ENCODE measurements at places on chromosomes 16 and 17.

DNA sequence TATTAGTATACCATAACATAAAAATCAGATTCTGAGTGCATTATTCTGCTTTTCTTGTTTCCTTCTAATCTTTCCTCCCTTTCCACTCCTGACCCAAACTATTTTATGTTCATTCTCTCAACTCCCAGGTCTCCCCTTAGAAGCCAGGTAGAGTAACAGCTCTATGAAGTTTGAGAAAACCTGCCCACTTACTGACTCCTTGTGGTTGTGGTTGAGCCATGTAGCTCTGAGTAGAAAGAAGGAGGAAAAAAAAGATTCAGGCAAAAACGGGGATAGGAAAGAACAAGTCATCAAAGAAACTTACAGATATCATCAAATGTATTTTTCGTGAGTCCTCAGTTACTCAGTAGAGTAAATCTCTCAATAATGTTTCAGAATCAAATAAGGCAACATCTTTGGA, 216.7 kb downstream of the PMP22 start:
- no peak for ATAC-seq

GRCh38 chr16:86015606-86016005, 116.6 kb downstream of the IRF8 start:
- ATAC-seq: no peak

DNA sequence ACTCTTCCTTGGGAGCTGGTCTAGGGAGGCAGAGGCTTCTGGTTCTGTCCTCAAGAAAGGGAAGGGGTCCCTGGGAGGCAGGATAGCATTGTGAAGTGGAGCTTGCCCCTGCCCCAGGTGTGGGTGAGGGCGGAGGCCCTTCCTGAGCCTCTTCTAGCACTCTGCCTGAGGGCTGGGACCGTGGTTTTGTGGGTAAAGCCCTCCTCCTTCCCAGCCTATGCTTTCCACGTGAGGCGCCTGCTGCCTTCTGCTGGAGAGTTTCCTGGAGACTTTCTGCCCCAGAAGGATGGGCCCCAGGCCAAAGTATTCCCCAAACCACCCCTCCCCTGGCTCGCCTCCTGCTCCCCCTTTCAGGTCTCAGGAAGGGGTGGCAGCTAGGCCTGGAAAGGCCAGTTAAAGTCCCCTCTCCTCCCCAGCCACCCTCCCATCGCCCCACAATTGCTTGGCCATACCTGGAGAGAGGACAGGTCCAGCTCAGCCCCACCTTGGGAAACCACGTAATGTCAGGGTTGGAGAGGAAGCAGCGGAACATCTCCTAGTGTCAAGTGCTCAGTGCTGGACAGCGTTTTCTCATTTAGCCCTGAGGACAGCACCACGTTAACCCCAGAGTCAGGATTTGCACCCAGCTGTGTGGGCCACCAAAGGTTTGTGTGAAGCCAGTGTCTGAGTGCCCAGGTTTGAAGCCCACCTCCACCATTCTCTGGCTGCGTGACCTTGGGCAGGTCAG, 5.6 kb downstream of the SBK1 start:
- no peak for ATAC-seq

- ATAC-seq: no peak
Observed at GRCh38 chr16:77637940-77638339, 84.4 kb upstream of the NUDT7 start.

DNA sequence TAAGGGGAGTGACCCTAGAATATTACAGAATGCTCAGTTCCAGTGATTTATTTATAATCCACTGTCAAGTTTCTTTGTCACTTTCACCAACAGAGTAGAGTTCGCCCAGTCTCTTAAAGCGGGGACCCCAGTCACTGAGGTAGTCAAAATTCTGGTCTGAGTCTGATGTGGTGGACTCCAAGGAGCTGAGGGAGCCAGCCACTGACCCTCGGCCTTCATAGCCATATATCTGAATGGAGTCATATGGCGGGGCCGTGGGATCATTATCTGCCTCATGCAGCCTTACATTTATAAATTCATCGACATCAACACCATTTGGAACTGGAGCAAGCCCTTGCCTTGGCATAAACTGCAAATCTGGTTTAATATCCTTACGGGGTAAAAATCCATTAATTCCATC, 382.7 kb downstream of the CDH8 start:
- no peak for ATAC-seq

GRCh38 chr17:48174833-48175523, 67.4 kb downstream of the SNX11 start:
- no peak for ATAC-seq

DNA sequence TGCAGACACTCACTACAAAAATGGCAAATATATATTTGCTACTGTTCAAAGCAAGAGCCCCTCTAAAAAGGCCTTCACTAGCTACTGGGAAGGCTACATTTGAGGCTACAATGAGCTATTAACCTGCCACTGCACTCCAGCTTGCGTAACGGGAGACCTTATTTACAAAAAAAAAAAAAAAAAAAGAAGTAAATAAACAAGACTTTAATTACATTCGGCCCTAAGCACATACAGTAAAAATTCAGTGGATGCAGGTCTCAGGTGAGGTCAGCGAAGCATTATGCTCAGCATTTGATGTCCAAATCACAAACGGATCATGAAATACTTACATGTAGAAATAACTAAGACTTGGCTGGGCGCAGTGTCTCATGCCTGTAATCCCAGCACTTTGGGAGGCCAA, 26.7 kb upstream of the LCMT1 start:
- ATAC-seq: no peak

DNA sequence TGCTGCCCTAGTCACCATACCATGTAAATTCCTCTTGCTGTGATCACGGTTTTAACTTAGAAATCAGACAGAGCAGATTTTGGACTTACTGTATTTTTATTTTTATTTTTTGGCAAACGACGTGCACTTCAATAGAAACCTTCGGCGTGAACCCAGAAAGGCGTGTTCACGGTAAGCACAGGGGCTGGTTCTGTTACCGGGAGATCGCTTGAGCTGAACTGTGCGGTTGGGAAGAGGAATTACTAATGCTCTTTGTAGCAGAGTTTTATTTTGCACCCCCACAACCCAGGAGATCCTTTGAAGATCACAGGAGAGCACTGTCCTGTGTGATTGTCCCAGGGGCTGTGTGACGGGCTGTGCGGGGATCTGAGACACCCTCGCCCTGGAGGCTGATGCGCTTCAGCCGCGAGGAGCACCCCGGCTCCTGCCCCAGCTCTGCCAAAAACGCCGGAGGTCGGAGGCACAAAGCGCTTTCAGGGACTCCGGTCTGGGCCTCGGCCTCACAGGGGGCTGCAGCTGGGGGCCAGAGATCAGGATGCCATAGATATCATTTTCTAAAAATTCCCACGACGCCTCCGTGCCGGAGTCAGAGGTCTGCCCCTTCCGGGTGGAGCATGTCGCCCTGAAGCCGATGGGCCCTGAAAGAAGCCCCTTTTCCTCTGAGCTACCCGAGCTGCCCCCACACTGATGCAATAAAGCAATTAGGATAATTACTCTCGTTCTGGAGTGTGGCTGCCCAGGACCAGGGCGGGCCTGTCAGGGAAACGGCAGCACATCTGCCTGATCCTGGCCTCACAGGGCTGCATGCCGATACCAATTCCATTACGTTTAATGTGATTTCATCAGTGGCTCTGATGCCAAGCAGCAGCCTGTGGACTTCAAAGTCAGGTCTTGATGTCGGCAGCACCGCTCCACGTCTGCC, 71.8 kb downstream of the LMF1 start:
- ATAC-seq: no peak

DNA sequence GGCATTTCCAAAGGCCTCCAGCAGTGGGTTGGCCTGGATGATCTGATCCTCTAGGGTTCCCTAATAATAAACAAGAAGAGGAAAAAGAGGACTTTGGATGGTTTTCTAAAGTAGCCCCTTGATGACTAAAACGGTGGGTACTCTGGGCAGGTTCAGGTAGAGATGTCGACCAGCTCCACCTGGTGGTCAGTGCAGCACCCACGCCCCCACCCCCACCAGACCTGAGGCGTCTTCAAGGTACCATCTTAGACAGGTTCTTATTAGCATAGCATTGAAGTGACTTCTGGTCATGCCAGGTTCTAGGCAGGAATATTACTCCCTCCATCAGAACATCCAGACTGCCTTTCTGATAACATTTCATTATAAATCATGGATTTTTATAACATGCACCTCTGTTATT, 15.0 kb downstream of the MYH13 start:
- ATAC-seq: no peak

GRCh38 chr17:62052765-62053338, 12.2 kb downstream of the MED13 start:
- no peak for ATAC-seq

GRCh38 chr17:41069031-41069430, 3.4 kb upstream of the KRTAP2-4 start:
- no peak for ATAC-seq

- ATAC-seq: no peak
Observed at GRCh38 chr16:82329504-82330192, 159.6 kb upstream of the MPHOSPH6 start.

DNA sequence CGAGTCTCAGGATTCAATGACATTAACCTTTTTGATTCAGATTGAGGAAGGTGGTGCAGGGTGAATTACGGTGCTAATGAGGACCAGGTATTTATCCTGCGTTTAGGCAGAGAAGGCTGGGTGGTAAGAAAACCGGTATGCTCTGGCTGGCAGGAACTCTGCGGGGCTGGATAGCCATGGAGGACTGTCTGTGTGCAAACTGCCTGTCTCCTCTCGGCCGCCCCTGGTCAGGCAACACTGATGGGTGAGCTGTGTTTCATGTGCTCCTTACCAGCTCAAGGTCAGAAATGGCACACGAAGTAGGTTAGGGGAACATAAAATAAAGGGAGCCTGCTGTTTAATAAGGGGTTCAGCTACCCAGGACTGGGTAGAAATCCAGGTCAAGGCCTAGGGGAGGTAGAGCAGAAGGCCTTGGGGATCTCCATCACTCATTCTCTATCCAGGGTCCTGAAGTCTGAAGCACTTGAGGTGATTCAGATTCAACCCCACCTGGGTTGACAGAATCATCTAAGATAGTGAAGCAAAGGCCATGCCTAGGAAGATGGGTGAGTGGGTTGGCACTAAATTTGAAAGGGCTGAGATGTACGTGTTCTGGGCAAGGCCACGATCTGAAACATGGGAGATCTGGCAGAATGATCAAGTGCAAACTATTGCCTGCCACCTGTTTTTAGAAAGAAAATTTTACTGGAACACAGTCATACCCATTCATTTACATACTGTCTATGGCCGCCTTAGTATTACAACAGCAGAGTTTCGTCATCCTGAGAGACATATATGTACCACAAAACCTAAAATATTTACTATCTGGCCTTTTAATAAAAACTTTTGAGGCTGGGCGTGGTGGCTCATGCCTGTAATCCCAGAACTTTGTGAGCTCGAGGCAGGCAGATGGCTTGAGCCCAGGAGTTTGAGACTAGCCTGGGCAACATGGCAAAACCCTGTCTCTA, 292.5 kb downstream of the XYLT1 start:
- ATAC-seq: no peak

DNA sequence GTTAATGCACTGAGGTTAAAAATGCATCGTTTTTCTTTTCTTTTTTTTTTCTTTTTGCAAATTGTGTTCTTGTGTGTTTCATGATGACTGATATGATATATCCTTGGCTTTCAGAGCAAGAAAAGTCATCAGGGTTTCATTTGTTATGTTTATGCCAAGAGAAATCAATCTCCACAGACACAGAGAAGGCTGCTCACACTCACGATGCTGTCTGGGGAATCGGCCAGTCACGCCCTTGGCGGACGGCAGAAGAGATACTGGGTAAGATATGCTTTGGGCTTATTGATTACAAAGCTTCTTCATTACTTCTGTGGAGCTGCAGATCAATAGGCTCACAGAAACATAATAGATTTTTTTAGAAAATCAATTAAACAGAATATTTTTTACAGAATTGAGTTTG, 42.2 kb upstream of the TNRC6C start:
- ATAC-seq: no peak

DNA sequence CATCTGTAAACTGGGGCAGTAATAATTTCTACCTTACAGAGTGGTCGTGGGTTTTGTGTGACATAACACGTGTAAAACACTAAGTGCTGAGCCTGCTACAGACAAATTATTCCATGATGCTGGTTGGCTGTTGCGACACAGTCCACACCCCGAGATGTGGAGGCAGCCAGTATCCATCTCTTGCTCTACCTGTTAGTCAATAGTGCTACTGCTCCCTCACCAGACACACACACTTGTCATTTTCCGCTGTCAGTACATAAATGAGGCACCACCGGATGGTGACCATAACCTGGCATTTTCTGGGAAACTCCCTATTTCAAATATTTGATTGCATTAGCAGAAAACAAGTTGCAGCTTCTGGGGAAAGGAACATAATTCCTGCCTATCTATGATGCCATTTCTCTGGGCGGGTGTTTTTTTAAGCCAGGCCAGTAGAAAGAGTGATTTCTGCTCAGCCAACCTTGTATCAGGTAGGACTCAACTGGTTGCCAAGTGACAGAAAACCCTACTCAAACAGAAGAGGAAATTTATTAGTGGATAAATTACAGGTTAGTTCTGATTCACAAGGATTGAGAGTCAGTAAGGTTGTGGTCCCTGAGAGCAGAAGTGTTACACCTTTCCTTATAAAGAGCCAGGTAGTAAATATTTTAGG, 24.1 kb downstream of the DNAJA2 start:
- ATAC-seq: peak; percentile 92

DNA sequence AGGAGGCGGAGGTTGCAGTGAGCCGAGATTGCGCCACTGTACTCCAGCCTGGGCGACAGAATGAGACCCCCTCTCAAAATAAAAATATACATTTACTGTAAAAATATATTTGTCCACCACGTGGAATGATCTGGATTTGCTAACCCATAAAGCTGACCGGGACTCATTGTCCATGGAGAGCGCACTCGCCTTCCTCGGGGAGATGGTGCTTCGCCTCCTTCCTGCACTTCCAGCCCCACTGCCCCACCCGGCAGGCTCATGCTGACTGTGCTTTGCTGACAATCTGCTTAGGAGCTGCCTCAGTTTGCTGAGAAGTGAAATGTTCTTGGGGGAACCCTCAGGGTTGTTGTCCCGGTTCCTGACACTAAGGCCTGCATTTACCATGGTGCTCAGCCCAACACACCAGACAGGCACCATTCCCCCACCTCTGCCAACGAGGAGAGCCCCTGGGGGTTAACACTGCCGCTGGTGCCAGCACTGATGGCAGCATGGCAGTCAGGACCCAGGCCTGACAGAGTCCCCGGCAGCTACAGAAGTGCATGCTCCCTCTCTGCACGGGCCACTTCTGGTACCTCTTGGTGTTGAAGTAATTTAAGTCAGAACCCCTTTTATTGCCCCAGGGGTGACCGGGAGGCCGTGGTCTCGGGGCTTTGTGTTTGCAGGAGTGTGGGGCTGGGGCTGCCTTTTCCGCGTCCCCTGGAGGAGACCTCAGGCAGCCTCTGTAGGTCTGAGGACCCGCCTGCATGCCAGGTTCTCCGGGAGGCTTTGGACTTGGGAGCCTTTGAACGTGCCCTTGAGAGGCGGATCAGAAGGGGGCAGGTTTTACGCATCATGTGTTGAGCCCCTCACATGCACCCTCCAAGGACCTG, 2.5 kb downstream of the NUBP2 start:
- ATAC-seq: no peak

All from activated CD4-positive, CD25-positive, alpha-beta regulatory T cell treated with anti-CD3 and anti-CD28 coated beads, Interleukin-2, amount 50 U/mL, for 24 hours (primary cell).